Fibroblast of mammary gland (primary cell): ENCODE measurements at places on chromosomes 7 and 10.

- no peak for DNase-seq
These were observed 161.2 kb downstream of the SVIL start for GRCh38 chr10:29473406-29474100.

DNA sequence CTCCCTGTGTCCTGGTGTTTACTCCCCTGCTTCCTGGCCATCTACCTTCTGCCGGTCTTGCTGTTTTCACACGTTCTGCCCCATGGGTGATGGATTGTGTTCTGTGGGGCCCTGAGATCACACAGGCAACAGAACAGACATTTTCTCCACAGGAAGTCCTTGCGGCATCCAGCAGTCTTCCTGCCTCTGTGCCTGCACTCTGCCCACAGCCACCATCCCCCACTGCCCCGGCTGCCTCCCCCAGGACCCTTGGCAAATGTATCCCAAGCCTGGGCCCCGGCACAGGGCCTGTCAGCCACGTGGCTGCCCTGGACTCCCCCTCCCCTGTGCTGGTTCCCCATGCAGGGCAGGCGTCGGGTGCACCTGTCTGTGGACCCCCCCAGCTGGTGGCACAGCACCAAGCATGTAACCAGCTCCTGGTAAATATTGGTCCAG, 184.2 kb downstream of the WDR37 start:
- DNase-seq = no peak

GRCh38 chr10:71468363-71469094, 71.8 kb downstream of the CDH23 start:
- DNase-seq = no peak

- peak; percentile 90 for DNase-seq
These were observed 191.2 kb upstream of the PRSS1 start for GRCh38 chr7:142557971-142558582.
